ENCODE measurements at places on chromosomes 5 and 9.
A peak's percentile ranks its signal among the peaks of the same experiment; 100 is the strongest.

DNA sequence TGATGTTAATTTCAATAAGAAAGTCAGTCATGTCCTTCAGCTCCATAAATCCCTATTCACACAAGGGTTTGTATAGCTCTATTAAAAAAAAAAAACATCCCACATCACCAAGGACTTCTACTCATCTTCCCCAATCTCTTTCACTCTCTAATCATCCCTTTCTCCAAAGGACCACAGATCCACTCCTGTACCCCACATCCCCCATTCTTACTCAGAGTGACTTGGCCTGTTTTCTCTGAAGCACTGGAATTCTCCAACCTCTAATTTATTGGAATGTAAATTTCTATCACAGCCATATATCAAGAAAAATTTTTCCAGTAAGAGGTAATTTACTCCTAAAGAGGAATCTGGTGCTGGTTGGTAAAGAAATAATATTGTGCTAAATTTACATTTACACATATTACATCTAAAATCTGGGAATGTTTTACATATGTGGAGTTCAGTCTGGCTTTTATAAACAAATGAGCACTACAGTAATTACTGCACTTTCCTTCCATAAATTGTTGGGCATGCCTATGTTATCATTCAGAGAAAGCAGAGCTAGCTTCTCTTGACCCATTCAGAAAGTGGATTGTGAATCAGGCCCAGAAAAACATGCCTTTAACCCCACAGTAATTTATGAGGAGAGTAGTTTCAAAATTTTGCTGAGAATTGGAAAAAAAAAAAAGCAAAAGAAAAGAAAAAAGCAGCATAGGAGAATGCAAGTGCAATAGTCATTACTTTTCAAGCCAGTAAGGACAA lies 399.5 kb upstream of the TNC start:
- DNase-seq: no peak

DNA sequence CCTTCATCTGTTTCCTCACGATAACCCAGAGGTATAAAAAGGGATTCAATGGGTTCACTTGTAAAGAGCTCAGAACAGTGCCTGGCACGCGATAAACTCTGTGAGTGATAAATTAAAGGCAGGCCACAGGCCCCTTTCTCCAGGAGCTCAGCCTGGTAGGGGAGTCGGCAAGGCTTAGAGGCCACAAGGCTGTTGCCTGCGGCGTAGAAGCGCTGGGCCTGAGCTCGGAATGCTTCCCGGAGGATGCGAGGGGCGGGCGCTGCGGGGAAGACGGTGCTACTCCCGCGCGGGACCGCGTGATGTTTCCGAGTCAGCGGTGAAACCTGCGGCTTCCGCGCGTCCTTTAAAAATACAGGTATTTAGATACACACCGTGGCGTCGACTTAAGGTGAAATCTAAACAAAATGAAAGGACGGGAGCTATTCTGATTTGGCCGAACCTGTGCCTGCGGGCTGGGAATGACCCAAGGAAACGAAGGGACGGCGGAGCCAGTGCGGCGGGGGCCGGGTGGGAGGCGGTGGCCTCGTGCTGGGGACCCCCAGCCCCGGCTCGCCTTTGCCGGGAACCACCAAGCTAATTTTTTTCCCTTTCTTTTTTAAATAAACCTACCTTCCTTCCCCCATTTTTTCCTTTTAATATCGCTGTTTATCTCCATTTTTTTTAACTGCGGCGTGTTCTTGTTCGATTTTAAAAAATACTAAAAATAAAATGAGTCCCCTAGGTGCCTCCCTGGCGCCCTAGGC lies 6.2 kb downstream of the NKX2-5 start:
- no peak for DNase-seq

GRCh38 chr9:119968836-119969707 lies 599.8 kb upstream of the BRINP1 start:
- peak; percentile 61 for DNase-seq

DNA sequence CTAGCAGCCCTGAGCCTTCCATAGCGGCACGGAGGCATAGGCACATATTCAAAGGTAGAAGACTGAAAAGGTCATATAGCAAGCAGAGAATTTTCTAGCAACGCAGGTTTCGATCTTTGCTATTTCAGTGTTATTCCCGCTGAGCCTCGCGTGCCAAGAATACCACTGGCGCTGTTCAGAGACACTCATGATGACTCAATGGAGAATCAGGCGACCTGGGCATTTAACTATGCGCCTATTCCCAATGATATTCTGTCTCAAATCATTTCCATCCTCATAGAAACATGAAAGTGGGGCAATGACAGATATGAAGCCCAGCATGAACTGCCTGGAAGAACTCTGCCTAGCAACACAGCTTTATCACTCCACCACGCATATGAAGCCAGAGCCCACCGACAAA lies 59.9 kb downstream of the EFNA5 start:
- DNase-seq: no peak

DNA sequence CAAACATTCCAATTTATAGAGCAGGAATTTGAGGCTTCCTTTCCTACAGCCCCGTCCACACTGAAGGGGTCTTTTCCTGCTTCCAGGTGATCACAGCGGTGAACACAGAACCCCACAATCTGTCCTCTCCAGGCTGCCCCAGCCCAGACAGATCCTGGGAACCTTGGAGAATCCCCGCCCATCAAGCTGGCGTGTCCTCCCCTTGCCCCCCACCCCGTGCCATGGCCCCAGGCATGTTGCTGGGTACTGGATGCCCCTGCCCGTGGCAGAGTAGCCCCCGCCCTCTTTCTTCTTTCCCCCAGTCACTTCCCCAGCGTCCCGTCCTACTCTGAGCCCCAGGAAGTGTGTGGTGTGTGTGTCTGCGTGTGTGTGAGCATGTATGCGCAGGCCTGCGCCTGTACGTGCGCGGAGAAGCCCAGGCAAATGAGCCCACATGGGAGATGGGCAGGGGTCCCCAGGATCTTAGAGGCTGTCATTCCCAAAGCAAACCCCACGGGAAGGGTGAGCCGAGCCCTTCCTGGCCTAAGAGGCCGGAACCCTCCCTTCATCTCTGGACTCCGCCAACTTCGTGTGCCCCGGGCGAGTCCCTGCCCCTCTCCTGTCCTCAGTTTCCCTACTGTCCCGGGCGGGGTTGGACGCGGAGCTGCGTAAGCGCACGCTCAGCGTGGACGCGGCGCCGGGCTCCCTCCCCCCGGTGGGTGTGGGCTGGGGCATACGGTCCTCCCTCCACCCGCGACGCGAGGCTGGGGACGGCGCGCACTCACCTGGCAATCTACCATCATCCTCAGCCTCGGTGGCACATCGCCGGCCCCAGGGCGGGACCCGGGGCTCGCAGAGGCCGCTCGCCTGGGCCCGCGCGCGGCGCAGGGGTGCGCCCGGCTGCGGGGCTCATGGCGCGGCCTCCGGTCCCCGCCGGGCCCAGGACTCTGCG lies 15.2 kb downstream of the GBGT1 start:
- DNase-seq: peak; percentile 14

DNA sequence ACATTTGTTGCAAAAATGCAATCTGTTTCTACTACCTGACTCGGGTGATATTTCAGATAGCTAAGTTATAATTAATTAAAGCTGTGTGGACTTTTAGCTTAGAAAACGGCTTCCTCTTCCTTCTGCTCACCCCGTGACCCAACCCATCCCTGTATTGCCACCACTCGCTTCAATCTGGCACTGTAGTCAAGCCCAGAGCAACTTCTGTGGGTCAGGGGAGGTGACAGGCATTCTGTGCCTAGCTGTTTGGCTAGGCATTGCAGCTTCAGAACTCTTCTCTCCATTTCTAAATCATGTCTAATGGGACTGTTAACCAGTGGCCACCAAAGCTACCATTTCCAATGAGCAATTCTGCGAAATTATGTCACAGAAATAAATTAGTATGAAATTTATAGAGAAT lies 179.7 kb upstream of the TLX3 start:
- no peak for DNase-seq

- no peak for DNase-seq
These were observed 60.2 kb downstream of the WNK2 start for GRCh38 chr9:93244101-93244500.

- no peak for DNase-seq
These were observed 111.6 kb downstream of the CTNND2 start for GRCh38 chr5:11792621-11793020.

GRCh38 chr9:88680505-88681160 lies 145.7 kb downstream of the NXNL2 start:
- DNase-seq: no peak

DNA sequence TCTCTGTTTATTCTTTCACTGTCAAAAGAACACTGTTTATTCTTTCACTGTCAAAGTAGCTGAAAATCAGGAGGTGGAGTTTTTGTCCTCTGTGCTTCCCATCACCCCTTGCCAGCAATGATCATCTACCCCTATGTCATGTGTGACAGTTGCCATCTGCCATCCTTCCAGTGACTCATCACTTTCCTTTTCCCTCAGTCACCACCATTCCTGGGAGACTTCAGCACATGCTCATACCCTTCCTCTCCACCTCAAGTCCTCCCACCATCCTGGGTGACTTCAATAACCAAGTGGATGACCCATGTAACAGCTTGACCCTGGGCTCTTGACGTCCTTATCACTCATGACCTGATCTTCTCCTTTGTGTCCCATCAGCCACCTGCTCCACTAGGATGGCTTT lies 43.3 kb upstream of the RASEF start:
- DNase-seq: no peak

DNA sequence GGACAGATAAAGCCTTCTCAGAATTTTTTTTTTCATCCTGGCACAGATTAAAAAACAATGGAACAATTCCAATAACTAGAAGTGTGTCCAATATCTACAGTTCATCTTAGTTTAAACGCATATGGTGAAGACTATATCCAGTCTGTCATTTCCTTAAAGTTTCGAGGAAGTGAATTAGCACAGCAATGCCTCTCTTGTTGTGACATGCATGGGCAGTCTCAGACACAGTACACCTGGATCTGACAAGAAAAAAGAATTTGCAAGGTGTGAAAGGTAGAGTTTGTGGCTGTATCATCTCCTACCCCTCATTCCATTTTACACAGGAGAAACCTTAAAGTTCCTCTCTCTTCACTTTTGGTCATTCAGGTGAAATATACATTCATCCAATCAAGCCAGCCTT lies 100.6 kb upstream of the ADAMTS19 start:
- no peak for DNase-seq

GRCh38 chr9:78040726-78041125 lies 9.1 kb upstream of the GNAQ start:
- DNase-seq: no peak

Data from NCI-H1092 treated with DMSO at 0.1 percent for 48 hours (cell line).